T-helper 1 cell (primary cell): ENCODE measurements at places on chromosomes 2 and 18.

DNA sequence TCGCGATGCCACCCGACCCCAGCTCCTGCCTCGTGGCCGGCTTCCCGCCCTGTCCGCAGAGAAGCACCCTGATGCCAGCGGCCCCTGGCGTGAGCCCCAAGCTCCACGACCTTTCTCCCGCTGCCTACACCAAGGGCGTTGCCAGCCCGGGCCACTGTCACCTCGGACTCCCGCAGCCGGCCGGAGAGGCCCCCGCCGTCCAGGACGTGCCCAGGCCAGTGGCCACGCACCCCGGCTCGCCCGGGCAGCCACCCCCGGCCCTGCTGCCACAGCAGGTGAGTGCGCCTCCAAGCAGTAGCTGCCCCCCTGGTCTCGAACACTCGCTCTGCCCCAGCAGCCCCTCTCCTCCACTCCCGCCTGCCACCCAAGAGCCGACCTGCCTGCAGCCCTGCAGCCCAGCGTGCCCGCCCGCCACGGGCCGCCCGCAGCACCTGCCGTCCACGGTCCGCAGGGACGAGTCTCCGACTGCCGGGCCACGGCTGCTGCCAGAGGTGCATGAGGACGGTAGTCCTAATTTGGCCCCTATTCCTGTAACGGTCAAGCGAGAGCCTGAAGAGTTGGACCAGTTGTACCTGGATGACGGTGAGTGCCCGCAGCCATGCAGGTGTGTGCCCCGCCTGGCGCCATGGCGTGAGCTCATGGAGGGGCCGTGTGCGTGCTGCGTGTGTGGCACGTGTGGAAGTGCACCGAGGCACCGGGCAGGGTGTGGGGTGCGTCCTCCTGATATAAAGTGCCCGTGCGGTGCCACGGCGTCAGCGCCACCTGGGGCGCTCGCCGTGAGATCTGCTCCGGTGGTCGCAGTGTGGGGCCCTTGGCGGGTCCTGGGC is 90.8 kb downstream of the NFATC1 start:
- no peak for DNase-seq

- DNase-seq: no peak
These were observed 164.3 kb downstream of the ZNF521 start for GRCh38 chr18:25187521-25188192.

DNA sequence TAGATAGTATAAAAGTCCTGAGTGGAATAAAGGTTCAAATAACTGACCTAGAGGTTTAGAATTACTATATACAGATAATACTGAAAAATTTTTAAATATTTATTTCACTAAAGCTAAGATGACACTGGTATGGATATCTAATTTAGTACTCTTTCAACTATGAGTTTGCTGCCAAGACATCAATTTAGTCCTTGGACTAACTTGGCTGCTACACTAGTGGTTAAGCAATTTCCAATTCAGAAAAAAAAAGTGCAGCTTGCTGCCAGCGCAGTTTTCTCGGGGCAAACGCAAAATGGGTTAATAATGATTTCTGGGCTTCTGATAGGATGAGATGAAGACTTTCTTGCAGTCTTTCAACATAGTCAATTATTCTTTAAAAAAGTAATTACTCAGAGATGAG is 10.8 kb downstream of the BUB1 start:
- DNase-seq: no peak

- no peak for DNase-seq
These were observed 416.2 kb upstream of the LYPD1 start for GRCh38 chr2:133086176-133086575.

DNA sequence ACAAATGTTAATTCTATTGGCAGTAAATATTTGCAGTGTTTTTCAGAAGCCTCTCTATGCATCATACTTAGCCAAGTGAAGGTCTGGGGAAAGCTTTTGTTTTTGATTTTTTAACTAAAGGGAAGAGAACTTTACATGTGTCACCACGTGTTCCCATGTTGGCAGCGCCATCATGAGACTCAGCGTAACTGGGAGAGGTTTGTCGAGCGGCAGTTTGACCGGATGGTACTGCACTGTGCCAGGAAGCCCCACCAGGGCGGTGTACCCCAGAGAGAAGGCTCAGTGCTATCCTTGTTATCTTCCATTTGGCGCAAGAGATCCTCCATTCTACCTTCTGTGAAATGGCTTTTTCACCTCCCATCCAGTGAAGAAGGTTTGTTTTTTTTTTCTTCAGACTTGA is 38.5 kb downstream of the KIF5C start:
- DNase-seq: no peak

DNA sequence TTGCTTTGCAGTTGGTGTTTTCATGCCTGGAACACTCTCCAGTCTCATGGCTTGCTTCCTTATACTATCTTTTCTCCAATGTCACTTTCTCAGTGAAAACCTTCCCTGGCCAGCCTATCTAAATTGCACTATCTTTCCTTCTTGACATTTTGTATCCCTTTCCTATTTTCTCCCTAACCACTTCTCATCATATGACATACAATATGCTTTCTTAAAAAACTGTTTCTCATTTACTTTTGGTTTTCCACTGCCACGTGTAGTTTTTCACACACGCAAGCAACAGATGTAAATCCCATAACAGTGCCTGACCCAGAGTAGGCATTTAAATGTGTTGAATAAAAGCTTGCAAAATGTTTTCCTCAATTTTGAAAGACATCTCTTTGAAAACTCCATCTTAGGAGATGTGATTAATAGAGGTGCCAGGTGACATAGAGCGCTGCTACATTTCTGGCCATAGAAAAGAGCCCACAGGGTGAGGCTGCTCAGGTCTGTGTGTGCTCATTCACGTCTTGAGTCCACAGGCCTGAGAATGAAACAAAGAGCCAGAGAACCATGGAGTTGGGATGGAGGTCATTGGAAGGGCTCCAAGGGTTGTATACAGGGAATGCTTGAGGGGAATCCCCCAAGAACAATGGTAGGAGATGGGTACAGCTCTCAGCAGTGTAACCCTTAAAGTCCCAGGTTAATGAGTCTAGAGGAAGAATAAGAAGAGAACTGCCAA is 12.7 kb downstream of the ZNF24 start:
- no peak for DNase-seq

- DNase-seq: no peak
These were observed 63.9 kb downstream of the ARHGAP15 start for GRCh38 chr2:143193121-143193520.

DNA sequence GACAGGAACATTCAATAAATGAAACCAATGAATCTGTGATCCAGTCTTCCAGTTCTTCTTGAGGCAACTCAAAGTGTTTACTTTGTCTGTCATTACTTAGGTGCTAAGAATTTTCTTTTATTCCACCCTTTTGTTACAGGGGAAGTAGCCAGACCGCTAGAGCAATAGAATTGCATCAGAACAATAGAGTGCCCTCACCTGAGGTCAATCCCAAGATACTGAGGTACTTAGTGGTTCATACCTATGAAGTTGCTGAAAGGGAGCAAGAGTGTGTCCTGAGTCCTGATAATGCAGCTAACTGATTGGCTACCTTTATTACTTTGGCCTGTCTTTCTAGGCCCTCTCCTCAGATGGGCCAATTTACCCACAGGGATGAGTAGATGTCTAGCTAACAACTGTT is 359.4 kb upstream of the KCNH7 start:
- DNase-seq: no peak

- no peak for DNase-seq
These were observed 177.1 kb downstream of the ETAA1 start for GRCh38 chr2:67574230-67574629.
